ENCODE measurements at places on chromosomes 13 and 19.

GRCh38 chr13:74288361-74288911 is 154.2 kb upstream of the KLF12 start:
- DNase-seq = no peak

GRCh38 chr13:92941167-92941566 is 285.4 kb upstream of the GPC6 start:
- DNase-seq = no peak

DNA sequence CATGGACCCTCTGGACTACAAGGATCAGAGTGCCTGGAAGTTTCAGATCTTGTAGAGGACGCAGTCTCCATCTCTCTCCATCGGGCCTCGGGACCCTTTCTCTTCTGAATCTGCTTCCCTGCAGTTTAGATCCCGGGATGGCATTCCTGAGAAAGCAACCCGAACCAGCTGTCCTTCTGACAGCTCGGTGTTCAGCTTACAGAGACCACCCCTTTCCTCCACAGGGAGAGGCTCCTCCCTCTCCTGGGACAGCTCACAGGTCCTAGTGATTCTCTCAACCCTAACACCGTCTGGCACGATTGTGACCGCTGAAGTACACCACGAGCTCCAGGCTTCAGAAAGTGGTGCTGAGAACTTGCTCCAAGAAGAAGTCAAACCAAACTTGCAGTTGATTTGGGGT is 18.2 kb downstream of the CRX start:
- no peak for DNase-seq

GRCh38 chr19:34481861-34482379 is 362 bp downstream of the WTIP start:
- no peak for DNase-seq

DNA sequence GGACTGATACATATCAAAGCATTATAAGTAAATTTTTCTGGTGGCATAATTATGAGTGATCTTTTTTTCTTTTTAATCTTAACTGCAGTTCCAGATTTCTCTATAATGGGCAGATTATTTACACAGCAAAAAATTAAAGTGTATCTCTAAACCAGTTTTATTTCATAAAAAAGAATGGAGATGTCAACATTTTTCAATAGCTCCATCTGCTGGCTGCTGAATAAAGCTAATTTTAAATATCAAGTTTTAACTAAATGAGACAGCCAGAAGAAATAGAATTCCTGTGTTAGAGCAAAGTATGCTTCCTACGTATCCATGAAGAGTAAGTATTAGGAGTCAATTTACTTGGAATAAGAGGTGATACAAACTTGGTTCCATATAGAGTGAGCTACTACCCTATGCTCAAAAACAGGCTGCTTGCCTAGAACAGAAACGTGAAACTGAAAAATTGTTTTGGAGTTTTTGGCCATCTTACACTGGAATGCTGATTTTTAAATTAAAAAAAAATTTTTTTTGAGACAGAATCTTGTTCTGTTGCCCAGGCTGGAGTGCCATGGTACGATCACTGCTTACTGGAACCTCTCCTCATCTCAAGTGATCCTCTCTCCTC is 5.0 kb upstream of the PDS5B start:
- DNase-seq = no peak

GRCh38 chr13:45332036-45332830 is 8.8 kb downstream of the TPT1 start:
- no peak for DNase-seq

- DNase-seq = peak; percentile 16
Measured at GRCh38 chr19:38224014-38224862, at the start of gene DPF1. Gene DPF1, minus strand, starts transcription at chr19:38224222. Its CDS starts 80 bp downstream, at chr19:38224142.

- peak; percentile 17 for DNase-seq
Measured at GRCh38 chr19:38079926-38080380, 144.1 kb downstream of the DPF1 start.

- DNase-seq = no peak
Measured at GRCh38 chr13:75073786-75074185, 408.2 kb downstream of the TBC1D4 start.

DNA sequence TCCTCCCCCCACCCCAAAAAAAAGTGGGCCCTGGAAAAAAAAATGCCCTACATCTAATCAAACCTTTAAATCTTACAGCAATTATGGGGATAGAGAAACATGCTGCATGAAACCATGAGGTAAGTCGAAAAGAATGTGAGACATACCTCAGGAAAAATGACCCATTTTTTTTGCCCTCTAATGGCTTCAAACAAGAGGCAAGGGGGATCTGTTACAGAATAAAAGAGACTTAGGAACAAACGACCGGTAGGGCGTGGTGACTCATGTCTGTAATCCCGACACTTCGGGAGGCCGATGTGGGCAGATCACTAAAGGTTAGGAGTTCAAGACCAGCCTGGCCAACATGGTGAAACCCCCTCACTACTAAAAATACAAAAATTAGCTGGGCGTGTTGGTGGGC is 8.4 kb downstream of the RGL3 start:
- no peak for DNase-seq

- no peak for DNase-seq
Measured at GRCh38 chr13:107586216-107586615, 629.1 kb downstream of the LIG4 start.

DNA sequence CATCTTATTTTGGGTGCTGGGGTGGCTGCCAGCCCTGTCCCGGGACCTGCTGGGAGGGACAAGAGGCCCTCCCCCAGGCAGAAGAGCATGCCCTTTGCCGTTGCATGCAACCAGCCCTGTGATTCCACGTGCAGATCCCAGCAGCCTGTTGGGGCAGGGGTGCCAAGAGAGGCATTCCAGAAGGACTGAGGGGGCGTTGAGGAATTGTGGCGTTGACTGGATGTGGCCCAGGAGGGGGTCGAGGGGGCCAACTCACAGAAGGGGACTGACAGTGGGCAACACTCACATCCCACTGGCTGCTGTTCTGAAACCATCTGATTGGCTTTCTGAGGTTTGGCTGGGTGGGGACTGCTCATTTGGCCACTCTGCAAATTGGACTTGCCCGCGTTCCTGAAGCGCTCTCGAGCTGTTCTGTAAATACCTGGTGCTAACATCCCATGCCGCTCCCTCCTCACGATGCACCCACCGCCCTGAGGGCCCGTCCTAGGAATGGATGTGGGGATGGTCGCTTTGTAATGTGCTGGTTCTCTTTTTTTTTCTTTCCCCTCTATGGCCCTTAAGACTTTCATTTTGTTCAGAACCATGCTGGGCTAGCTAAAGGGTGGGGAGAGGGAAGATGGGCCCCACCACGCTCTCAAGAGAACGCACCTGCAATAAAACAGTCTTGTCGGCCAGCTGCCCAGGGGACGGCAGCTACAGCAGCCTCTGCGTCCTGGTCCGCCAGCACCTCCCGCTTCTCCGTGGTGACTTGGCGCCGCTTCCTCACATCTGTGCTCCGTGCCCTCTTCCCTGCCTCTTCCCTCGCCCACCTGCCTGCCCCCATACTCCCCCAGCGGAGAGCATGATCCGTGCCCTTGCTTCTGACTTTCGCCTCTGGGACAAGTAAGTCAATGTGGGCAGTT is 8.6 kb downstream of the CALM3 start:
- no peak for DNase-seq

GRCh38 chr19:2273356-2274184 is 8.4 kb downstream of the PEAK3 start:
- peak; percentile 76 for DNase-seq

DNA sequence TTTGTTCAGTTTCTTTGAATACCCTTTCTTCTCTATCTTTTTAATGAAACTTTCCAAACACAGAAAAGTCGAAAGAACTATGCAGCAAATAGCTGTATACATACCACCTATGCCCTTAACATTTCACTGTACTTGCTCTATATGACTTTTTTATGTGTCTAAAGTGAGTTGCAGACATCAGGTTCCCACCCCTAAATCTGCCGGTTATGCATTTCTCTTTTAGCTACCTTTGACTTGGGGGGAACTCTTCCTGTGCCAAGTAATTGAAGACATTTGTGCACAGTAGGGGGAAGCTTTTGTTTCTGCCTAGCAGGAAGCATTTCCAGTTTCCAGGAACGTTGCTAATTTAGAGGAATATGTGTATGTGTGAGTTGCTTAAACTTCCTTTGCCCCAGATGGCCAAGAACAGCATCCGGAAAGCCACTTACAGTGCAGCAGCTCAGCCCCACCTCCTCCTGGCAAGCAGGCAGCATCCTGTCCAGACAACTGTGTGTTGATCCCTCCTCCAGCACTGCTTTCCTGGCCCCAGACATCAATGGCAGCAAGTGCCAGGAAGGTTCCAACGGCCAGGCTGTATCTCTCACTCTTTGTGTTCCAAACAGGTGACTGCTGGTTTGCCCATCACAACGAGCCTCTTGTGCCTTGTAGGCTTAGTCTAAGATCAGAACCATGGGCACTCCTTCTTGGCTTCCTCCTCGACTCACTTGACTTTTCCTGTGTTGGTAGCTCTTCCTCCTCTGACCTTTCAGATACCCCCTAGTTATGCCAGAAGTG is 14.7 kb upstream of the GRAMD1A start:
- DNase-seq = no peak

- no peak for DNase-seq
Measured at GRCh38 chr19:46812977-46813838, 24.8 kb upstream of the SLC1A5 start.

GRCh38 chr19:10061717-10062310 is 24.3 kb upstream of the SHFL start:
- DNase-seq = no peak

GRCh38 chr13:33274264-33274663 is 11.3 kb downstream of the STARD13 start:
- no peak for DNase-seq

DNA sequence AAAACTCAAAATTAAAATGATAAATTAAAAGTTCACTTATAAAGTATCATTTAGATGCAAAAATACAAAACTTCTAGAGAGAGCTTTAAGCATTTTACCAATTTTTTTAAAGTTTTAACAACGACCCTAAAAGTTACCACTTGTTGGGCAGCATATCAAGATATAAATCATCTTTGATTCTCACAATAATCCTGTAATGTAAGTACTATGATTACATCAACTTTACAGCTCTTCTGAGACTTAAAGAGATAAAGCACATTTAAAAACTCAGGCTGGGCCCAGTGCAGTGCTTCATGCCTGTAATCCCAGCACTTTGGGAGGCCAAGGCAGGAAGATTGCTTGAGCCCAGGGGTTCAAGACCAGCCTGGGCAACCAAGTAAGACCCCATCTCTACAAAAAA is 202.7 kb upstream of the GPC6 start:
- DNase-seq = no peak

GRCh38 chr13:110560601-110561343 is 750 bp downstream of the RAB20 start:
- DNase-seq = no peak

- no peak for DNase-seq
Measured at GRCh38 chr19:17943274-17944221, 10.7 kb downstream of the CCDC124 start.

DNA sequence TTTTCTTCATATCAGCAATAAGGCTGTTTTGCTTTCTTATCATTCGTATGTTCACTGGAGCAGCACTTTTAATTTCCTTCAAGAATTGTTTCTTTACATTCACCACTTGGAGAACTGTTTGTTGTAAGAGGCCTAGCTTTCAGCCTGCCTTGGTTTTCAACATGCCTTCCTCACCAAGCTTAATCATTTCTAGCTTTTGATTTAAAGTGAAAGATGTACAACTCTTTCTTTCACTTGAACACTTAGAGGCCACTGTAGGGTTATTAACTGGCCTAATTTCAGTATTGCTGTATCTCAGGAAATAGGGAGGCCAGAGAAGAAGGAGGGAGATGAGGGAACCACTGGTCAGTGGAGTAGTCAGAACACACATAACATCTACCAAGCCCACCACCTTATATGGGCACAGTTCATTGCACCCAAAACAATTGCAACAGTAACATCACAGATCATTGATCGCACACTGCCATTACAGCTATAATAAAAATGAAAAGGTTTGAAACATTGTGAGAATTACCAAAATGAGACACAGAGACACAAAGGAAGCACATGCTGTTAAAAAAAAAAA is 181.4 kb upstream of the TUBA3C start:
- DNase-seq = no peak

DNA sequence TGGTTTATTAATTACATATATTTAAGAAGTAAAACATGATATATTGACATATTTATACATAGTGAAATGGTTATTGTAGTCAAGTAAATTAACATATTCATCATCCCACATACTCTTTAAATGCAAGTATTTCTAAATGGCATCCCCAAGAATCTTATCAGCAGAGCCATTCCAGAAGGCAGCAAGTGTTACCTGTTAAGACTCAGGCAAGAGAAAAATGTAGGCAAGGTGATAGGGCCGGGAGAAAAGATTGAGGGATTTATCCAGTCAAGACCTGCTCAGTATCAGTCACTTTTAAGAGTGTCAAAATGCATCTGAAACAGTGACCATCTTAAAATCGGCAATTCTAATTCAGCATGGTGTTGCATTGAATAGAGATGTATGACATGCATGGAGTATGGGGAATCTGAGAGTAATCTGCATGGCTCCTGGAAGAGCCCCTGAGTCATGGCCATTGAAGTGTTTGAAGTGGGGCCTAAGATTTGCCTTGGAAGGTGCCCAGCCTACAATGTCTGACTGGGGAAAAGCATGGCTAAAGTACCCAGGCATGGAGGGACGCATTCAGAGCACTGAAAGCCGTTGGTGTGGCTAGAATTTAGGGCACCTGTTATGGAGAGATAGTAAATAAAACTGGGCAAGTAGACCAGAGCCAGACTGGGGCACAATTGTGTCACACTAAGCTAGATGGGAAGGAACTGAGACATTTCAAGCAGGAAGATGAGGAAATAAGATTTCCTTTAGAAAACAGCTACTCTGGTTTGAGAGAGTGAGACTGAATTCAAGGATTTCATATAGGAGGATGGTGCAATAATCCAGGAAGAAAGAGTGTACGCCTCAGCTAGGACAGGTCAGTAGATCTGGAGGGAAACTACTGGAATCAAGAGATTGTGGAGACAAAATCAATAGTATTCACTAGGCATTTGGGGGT is 25.0 kb upstream of the C1QTNF9B start:
- no peak for DNase-seq

DNA sequence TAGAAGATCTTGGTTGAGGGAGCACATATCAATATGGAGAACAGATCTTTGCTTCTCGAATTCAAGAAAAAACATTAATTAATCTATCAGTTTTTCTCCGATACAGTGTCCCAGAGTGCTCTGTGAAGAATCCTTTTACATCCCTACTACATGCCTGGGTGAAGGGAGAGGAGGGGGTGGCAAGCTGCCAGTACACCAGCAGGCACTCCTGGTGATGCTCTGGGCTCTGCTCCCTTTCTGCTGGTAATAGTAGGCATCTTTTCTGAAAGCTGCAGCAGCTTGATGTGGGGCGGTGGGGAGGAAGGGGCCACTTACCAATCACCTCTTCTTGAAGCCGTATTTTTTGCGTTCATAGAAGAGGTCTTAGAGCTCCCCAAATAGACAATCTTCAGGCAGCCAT is 30.7 kb downstream of the PBX4 start:
- no peak for DNase-seq

- no peak for DNase-seq
Measured at GRCh38 chr13:75345193-75345592, 136.8 kb downstream of the TBC1D4 start.

DNA sequence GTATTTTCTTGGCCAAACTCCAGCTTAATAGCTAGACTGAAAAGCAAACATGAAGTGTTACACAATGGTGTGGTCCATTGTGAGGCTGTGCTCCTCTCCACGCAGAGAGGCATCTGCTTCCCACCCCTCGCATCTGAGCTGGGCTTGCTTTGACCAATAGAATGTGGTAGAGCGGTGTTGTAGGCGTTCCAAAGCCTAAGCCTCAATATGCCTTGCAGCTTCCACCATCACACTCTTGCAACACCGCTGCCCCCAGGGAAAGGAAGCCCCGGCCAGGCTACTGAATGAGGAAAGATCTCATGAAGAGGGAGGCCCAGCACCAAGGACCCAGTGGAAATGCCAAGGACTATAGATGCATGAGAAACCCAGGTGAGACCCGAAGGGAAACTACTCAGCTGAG is 9.4 kb downstream of the FLT1 start:
- no peak for DNase-seq

GRCh38 chr19:9620842-9621155 is 233 bp downstream of the ZNF561 start:
- no peak for DNase-seq
